ENCODE measurements at places on chromosomes 11 and 22.

DNA sequence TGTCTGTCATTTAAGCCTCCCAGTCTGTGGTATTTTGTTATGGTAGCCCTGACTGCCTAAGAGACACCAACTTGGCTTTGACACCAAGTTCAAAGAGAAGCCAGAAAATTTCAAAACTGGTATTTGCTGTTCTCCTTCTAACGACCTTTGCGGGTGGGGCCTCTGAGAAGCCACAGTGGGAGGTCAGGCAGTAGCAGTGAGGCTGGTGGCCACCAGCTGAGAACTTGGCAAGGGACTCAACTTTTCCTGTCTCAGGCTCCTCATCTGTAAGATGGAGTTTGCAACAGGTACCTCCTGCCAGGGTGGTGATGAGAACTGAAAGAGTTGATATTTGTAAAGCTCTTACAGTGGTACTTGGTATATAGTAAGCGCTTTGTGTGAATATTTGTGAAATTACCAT, 183.4 kb downstream of the BCR start:
- no peak for DNase-seq

- DNase-seq, result no peak
These were observed 750.5 kb downstream of the LUZP2 start for GRCh38 chr11:25247336-25247735.

GRCh38 chr11:26228778-26229177, 103.2 kb upstream of the ANO3 start:
- no peak for DNase-seq

GRCh38 chr11:58927393-58928106, 11.7 kb upstream of the GLYATL1 start:
- DNase-seq, result no peak

DNA sequence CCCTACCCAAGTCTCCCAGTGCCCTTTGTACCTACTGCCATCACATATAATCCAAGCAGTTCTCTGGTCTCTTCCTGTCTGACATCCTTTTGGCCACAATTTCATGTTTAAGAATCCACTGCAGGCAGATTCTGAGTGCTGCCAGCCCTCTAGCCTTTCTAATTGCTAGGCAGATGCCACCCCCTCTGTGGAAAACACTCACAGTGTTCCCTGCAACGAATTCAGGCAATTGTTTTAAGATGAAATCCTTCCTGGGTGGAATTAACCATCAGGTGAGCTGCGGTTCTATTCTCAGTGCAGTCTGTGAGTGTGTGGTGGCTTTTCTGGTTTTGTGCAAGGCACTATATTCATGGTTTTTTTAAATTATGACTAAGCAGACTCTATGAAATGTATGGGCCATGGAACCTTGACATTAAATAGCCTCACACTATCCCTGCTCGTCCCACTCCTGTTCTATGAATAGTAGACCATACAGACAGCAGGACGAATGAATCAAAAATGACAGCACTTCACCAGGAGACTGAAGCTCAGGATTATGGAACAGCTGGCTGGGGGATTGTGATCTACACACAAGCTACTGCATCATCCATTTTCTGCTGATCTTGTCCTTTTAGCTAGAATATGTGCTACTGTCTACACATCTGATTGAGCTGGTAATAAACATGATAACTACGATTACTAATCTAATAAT, 29.8 kb upstream of the BMAL1 start:
- no peak for DNase-seq

DNA sequence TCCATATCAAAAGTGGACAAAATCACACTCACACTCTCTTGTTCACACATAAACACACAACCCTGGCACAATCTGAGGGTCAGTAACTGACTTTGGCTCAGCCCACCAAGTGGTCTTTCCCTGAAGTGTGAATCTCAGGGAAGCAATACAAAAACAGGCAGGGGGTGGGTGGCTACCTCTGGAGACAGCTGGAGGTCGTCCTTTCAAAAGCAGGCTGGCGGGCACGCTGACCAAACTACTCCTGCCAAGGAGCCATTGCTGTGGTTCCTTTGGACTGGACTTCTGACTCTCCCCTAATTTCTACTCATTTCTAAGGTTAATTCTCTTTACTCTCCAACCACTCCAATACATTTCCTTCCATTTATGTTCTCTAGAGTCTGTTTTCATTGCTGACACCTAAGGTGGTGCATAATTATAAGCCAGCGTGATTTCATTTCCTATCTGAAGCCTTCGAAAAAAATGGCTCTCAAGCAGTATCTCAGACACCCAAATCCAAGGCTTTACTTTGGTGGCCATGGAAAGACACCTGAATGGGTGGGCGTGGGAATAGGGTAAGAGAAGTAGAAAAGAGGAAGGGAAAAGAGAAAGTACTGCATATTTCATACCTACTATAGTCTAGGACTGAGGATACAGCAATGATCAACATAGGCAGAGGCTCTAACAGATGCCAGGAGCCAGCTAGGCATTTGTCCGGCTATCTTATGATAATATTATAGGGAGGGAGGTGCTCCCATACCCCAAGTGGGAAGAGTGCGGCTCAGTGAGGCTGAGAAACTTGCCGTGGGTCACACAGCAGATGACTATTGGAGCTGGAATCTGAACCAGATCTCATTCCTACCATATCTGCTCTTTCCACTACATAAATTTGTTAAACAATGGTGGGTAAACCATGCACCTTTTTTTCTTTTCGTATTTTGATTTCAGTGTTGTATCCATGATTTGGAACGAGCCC, 22.0 kb downstream of the FZD4 start:
- no peak for DNase-seq

DNA sequence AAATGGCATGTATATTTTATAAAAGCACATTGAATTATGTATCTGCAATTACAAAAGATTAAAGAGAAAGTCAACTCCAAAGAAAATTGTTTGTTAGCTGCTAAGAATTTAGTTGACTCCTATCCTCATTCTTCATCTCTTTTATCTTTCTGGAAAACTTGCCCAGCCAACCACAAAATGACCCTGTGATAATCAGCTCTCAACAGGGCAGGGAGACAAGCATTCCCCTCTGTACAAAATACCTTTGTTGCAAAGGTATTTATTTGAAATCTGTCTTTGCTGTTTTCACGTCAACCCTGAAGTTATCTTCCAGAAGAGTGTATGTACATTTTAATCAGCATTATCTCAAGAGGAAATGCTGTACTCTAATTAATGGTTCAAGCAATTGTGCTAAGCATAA, 191.1 kb upstream of the DDI1 start:
- no peak for DNase-seq

DNA sequence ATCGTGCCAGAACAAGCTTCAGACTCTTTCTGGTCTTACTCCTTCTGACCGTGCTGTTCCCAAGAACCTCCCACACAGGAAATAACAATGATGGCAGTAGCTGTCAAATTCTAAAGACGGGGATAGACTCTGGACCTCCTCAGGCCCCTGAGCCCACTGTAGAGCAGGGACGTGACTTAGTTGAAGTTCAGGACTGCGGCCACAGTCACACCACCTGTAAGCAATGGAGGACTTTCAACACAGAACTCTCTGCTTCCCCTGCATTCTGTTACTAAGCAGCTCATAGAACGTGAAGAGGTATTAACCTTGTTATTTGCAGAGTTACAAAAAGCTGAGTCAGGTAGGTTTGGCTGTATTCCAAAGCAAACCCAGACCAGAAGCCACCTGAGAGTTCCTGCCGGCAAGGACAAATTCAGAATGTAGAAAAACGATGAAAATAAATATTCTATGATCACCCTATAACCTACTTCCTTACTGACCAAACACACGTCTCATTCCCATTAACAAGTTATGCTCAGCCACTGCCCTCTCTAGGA, 12.7 kb downstream of the TMEM45B start:
- DNase-seq, result no peak

DNA sequence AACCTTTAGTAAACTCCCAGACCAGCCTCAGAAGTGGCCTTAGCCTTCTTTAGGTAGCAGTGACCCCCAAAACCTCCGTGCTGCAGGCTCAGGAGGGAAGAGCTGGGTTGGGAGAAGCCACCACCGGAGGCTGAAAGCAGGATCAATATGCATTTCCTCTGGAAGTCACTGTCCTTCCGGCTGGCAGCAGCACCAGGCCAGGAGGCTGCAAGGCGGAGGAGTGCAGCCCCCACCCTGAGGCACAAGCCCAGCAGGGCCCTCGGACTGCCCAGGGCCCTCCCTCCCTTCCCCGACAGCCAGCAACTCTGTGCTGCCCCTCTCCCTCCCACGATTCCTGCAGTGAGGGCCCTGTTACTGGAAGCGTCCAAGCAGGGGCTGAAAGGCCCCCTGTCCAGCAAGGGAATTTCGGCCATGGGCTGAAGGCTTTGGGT, 3.2 kb upstream of the NRXN2 start:
- DNase-seq, result no peak

GRCh38 chr11:2745511-2745910, 45.7 kb upstream of the KCNQ1OT1 start:
- DNase-seq, result no peak

GRCh38 chr11:77151804-77152509, 23.9 kb downstream of the MYO7A start:
- peak; percentile 7 for DNase-seq

GRCh38 chr11:6693342-6694228, 10.4 kb upstream of the MRPL17 start:
- no peak for DNase-seq

DNA sequence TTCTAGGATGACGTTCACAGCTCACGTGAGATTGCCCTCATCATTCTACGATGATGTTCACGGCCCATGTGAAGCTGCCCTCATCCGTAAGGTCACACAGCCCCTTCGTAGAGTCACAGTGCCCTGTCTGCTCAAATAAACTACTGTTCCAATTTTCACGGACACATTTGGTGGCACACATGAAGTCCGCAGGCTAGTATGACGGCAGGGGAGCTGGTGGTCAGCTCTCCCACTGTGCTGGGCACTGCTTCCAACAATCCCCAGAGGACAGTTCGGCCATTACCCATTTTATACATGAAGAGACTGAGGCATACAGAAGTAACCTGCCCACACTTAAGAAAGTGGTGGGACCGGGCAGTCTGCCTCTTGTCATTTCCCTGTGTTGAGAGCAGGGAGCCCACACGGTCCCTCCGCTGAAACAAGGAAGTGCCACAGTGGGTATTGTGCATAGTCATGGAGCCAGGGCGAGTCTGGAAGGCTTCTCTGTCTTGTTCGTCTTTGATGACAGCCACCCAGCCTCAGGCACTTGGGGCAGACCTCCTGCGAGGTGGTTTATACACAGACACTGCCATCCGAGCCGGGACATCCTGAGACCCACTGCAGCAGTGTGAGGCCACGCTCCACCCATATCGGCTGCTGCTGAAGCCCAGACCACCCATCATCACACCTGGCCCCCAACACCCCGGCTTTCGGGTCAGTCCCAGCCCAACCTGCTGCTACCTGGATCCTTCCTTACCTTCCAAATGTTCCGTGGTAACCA, 114.3 kb downstream of the PHF21B start:
- no peak for DNase-seq

- DNase-seq, result no peak
These were observed 1.3 kb downstream of the TBRG1 start for GRCh38 chr11:124623861-124624525.

DNA sequence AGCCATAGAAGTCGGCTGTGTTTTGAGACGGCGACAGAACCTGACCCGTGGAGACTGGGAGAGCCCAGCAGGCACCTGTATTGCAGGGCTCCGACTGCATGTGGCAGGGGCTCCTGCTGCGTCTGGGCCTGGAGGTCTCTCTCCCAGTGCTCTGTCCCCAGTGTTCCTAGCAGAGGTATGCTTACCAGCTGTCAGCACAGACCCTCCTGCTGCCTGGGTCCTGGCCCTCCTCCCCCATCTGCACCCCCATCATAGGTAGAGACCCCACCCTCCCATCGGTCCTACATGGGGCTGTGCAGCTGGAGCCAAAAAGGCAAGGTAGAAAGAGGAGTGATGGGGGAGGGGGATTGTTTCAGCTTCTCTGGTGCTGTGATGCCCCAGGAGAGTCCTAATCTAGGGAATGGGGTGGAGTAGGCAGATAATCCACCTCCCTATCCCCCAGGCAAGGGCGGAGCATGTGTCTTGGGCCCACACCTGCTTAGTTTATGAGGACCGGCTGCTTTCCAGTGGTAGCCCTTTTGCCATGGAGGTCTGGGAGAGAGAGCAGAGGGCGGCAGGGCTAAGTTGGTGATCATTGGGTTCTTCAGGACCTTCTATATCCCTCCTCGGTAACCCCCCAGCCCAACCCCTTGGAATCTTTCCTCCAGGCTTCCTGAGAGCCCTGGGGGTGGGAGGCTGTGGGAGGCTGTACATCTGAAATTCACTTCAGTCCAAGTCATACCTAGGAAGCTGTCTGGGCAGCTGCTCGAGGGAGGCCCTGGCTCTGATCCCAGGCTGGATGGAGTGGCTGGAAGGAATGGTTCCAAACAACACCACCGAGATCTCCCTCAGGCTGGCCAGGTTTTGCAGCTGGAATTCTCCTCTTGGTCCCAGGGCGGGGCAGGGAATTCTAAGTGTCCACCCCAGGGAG, 5.3 kb downstream of the SLC7A4 start:
- no peak for DNase-seq

GRCh38 chr11:14611939-14612338, 31.7 kb upstream of the PDE3B start:
- DNase-seq, result no peak

DNA sequence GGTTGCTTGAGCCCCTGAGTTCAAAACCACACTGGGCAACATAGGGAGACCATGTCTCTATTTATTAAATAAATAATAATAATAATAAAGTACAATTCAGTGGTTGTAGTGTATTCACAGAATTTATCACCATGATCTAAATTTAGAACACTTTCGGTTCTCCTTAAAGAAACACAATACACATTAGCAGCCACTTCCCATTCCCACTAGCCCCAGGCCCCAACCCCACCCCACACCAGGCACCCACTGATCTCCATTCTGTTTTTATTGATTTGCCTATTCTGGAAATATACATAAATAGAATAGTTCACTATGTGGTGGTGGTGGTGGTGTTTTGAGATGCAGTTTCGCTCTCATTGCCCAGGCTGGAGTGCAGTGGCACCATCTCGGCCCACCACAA, 45.7 kb downstream of the BCL2L13 start:
- DNase-seq, result no peak

DNA sequence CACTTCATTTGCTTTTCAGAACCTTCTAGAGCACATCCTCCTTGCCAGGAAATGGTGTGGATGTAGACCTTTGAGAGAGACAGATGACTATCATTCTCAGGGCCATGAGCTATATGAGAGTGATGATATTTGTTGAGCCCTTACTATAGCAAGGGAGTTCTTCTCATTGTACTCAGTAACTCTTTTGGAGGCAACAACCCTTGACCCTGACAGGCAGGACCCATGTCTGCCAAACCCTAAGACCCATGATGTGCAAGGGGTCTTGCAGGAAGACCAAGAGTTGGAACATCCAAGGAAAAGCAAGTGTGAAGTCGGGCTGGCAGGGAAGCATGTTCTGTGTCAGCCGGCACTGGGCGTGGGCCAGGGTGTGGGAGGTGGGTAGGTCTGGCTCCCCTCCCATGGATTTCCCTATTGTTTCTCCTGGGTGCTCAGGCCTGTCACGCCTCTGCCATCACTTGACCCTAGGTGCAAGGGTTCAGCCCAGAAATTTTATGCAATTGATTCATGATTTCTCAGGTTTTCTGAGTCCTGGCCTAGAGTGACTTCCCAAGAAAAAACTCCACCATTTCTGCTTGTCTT, 1.2 kb downstream of the FOLR3 start:
- no peak for DNase-seq

Measured in stimulated activated CD8-positive, alpha-beta memory T cell treated with anti-CD3 and anti-CD28 coated beads, Interleukin-2, amount 100 ng/mL, for 1 hour (primary cell).